NCI-H1694 treated with DMSO at 0.1 percent for 48 hours (cell line): ENCODE measurements at places on chromosomes 13 and 19.

DNA sequence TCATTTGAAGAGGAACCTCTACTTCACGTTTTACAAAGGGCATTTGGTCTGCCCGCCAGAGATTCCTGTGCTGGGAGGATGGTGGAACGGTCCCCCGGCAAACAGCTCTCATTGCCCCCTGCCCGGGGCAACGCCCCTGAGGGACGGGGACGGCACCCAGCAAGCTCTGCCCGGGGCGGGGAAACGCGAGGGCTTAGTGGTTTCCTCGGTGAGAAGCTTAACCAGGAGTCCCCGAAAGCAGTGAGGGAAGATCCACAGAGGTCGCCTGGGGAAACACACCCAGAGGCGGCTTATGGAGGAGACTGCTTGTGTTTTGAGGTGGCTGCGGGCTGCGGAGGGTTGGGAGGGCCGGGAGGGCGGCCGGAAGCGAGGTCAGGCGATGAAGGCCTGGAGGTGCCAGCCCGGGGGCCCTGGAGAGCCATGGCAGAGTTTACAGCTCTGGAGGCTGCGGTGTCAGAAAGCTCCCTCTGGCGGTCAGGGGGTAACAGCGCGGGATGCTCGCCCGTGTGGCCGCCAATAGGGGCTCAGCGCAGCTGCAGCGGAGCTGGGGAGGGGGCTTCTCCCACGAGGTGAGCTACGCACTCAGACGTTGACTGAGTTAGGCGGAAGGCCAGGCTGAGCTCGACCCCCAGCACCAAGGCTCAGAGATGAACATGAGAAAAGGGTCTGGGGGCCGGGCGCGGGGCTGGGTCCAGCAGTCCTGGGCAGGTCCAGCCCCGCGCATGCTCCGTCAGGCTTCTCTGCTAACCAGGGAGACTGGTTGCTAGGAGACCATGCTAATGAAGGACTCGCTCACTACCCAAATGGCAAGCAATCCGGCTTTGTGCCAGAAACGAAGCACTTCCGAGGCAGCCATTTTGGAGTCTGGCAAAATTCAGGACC is 652 bp upstream of the TPGS1 start:
- DNase-seq = peak; percentile 98

DNA sequence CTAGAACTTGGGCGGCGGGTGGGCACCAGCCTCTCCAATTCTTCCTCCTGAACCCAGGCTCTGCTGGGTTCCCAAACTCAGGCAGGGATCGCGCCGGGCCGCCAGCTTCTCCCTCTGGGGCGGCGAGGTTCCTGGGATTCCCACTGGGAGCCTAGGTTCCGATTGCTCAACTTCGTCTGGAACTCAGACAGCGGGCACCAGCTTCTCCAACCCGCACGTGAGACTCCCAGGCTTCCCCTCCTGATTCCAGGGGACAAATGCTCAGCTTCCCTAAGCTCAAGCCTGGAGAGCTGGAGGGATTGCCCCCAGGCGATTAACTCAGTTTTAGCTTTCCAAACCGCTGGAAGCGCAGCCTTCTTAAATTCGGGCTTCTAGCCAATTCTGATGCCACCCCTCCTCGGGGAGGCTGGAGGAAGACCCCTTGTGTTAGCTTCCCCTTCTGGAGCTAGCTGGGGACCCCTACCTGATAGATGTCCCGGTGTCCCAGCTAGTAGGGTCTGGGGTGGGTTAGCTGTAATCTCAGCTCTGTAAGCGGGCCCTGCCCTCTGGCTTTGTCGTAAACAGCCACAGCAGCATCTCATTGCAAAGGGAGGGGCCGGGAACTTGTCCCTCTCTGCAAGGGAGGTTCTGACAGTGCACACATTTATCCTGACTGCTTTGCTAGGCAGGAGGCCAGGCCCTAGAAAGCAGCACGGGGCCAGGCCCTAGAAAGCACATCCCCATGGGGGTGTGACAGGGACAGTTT is 671 bp downstream of the MCOLN1 start:
- DNase-seq = no peak

DNA sequence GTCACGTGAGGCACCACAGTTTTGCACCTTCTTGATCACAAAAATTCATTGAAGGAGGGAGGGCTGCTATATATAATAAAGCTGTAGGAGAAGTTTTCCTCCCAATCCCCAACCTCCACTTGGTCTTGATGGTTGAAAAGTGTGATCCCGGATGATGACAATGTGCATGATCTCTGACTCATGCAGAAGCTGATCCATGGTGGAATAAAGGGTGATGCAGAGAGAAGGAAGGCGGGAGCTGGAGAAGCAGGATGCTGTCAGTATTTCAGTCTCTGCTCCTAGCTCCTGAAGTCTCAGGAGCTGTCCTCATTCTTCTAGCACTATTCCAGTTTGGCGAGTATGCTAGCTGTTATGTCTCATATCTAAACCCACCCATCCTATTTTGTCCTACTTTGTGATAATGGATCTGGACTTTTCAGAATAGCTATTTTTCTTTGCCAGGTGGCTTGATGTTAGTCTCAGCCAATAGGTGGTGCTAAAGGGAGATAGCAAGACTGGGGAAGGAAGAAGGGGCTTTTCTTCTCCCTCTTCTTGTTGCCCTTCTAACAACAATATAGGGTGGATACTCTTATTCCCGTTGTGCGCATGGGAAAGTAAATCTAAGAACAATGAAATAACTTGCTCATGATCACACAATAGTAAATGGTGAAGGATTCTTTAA is 65.6 kb upstream of the HTR2A start:
- DNase-seq = no peak

GRCh38 chr19:49854378-49855263 is 3.7 kb downstream of the PTOV1 start:
- no peak for DNase-seq

- DNase-seq = no peak
Measured at GRCh38 chr13:40422588-40423235, 243.7 kb downstream of the FOXO1 start.

DNA sequence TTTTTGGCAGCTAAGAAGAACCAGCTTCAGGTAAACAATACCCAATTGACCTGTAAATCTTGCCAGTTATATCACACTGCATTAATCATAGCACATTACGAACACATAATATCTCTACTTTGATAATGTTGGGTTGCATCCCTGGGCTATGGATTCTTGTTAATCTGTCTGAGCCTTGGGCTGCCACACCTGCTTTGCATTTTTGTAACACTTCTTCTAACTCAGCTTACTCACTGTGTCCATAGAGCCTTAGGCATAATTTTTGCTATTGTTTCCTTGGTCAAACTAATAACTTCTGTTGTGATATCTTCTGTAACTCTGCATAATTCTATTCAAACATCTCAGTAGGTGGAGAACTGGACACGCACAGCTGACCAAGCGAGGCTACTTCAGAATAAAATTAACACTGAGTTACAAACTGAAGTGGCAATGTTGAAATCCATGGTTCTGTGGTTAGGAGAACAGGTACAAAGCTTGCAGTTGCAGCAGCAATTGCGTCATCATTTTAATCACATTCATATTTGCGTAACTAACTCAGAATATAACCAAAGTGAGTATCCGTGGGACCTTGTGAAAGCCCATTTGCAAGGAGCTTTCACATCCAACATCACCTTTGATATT is 6.4 kb downstream of the ZNF350 start:
- DNase-seq = no peak

- DNase-seq = peak; percentile 41
Measured at GRCh38 chr19:16041299-16041990, 34.9 kb upstream of the TPM4 start.

GRCh38 chr13:89097994-89098393 is 1426.8 kb downstream of the SLITRK5 start:
- no peak for DNase-seq

GRCh38 chr19:43820884-43821215 is 6.3 kb upstream of the ZNF283 start:
- DNase-seq = no peak
